ENCODE measurements at places on chromosomes 5 and 9. TPM values are rescaled to one million over a fixed set of nuclear protein-coding genes. Genes with fewer than 3 reads are reported as not detected.
A peak's percentile ranks its signal among the peaks of the same experiment; 100 is the strongest.

Gene FST
- total RNA-seq: 0.69 TPM

Gene PCDHAC1
- total RNA-seq: not detected

DNA sequence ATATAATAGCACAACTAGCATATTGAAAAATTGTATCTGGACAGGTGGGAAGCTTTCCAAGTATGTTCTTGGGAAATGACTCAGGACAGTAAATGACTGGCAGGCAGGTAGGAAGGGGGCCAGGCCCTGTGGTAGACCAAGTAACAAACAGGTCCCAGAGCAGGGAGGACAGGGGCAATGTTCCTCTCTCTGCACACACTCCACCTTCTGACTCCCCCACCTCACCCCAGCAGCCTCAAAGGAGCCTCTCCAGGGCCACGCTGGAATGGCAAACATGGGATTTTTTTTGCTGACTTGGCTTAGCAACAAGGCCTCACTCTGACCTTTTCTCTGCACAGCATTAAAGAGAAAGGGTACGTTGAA is 31.1 kb upstream of the IQGAP2 start:
- no peaks in the 10 kb centered on the region for H3K36me3 ChIP-seq
- H3K4me3 ChIP-seq: no peak overlapping the region
- no peaks in the 10 kb centered on the region for H3K27me3 ChIP-seq
- H3K4me1 ChIP-seq: peaks cover 10% of the 10 kb centered on the region

GRCh38 chr5:150559088-150559487 is 51.2 kb downstream of the NDST1 start:
- H3K27me3 ChIP-seq: no peaks in the 10 kb centered on the region
- H3K36me3 ChIP-seq: peaks cover 35% of the 10 kb centered on the region
- DNase-seq: no peak
- H3K4me1 ChIP-seq: peaks cover 8% of the 10 kb centered on the region

GRCh38 chr9:71733176-71733575 is 35.1 kb downstream of the CEMIP2 start:
- no peaks in the 10 kb centered on the region for H3K27me3 ChIP-seq
- H3K36me3 ChIP-seq: no peaks in the 10 kb centered on the region
- no peaks in the 10 kb centered on the region for H3K4me1 ChIP-seq
- H3K27ac ChIP-seq: no peak overlapping the region

GRCh38 chr9:110069326-110070248 is 138.4 kb downstream of the C9orf152 start:
- H3K27ac ChIP-seq: peak overlapping the region; percentile 24
- H3K4me3 ChIP-seq: no peak overlapping the region
- no peaks in the 10 kb centered on the region for H3K27me3 ChIP-seq

Gene C6
- total RNA-seq: 13.6 TPM

Data from heart right ventricle (tissue), 16 donors.